ENCODE measurements at places on chromosomes 2 and 18.

DNA sequence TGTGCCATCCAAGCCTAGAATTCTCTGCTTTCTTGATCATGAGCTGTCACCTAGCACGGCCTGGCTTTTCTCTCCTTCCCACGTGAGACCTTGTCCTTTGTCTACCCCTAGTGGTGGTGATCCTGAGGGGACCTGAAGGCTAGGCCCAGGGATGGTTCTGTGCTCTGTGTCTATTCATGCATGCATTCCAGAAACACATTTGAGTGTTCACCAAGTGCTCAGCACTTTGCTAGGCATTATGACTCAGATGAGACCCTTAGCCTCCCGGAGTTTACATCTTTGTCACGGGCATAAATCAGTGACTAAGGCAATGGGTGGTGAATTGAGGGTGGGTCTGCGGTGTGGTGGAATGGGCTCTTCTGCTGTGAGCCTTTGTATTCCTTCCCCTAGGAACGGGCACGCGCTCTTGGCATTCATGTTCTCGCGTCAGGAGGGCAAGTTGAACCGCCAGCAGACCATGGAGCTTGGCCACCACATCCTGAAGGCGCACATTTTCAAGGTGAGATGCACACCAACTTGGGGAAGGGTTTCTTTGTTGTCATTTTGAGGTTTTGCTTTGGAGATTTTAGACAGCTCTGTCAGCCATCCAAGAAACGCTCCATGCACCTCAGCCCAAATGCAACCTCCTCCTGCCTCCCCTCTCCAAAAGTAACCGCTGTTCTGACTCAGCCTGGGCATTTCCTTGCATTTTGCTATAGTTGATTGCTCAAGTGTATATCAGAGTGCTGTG is 100.9 kb downstream of the WDSUB1 start:
- no peak for DNase-seq

GRCh38 chr18:54671291-54671881 is 80.3 kb downstream of the DYNAP start:
- no peak for DNase-seq

DNA sequence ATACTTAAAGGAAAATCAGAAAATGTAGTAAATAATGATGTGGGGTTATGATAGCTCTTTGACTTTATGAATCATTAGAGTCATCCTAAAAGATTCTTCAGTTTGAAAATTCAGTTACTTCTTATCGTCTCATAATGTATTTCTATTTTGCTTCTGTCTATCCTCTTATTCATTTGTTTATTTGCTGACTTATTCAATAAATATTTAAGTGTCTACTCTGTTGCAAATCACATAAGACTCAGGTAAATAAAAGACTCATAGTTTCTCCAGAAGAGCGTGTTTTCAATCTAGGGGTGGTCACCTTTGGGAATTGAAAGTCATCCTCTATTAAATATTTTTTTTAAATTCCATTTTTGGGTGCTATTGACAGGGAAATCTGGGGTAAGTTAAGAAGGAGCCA is 69.1 kb upstream of the RBMS1 start:
- no peak for DNase-seq

- no peak for DNase-seq
Observed at GRCh38 chr2:38512211-38512610, 90.5 kb downstream of the HNRNPLL start.

- no peak for DNase-seq
Observed at GRCh38 chr2:60453301-60453700, 100.2 kb downstream of the BCL11A start.

DNA sequence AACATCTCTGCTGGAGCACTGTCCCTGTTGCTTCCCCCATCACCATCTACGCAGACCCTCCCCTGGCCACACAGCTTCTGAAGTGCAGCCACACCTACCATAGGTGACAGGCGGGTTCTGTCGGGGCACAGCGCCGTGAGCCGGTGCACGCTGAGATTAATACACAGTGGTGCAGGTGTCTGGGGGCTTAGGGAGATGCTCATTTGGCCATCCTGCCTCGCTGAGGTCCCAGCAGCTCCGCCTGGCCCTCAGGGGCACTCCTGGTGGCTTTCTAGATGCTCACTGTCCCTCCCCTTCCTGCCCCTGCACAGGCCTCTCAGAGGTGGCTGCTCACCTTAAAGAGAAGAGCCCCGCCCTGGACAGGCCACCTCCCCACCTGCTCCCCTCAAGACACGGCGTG is 18.9 kb upstream of the RPL31 start:
- no peak for DNase-seq

- no peak for DNase-seq
Observed at GRCh38 chr18:74654638-74655037, 57.0 kb downstream of the ZNF407 start.

- DNase-seq = no peak
Observed at GRCh38 chr18:2986150-2986865, 26.6 kb downstream of the LPIN2 start.

DNA sequence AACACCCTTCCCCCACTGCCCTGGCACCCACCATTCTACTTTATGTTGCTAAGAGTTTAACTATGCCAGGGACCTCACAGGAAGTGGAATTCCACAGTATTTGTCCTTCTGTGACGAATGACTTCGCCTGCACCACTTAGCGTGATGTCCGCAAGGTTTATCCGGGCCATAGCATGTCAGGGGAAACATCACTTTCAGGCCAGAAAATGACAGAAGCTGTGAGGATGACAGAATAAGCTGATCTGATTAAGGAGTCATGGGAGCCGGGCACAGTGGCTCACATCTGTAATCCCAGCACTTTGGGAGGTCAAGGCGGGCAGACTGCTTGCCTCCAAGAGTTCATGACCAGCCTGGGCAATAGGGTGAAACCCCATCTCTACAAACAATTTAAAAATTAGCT is 248.8 kb downstream of the EIPR1 start:
- no peak for DNase-seq

DNA sequence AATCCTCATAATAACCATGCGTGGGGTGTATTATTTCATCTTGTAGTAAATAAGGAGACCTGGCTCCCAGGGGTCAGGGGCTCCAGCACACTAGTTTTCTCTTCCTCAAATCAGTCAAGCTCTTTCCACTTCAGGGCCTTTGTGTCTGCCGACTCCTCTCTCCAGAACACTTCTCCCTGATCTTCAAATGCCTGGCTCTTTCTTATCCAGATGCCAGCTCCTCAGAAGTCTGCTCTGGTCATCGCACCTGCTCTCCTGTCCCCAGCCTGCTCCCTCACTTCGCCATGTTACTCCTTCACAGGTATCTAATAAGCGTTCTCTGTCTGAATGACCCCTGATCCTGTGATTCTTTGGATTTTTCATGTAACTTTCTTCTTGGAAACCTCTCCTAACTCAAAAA is 62.0 kb downstream of the GYPC start:
- no peak for DNase-seq

GRCh38 chr2:6639929-6640620 is 225.6 kb downstream of the CMPK2 start:
- DNase-seq = no peak

DNA sequence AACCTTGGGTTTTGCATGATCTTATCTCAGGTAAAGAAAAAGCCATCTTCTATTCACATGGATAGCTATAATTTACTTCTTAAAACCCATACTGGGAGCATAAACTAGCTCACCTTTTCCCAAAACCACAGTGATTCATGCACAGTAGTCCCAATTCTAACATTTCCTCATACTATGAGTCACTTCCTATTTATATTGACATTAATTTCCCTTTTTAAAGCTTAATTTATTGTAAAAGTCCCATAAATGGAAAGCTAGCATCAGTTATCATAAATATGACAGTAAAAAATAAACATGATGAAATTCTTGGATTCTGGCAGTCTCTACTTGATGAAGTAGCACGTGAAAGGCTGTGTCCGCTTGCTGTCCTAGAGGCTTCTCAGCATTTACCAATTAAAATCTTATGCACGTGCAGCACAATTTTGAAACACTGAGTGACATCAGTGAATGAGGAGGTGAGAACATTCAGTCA is 180.1 kb downstream of the CDH2 start:
- DNase-seq = no peak

DNA sequence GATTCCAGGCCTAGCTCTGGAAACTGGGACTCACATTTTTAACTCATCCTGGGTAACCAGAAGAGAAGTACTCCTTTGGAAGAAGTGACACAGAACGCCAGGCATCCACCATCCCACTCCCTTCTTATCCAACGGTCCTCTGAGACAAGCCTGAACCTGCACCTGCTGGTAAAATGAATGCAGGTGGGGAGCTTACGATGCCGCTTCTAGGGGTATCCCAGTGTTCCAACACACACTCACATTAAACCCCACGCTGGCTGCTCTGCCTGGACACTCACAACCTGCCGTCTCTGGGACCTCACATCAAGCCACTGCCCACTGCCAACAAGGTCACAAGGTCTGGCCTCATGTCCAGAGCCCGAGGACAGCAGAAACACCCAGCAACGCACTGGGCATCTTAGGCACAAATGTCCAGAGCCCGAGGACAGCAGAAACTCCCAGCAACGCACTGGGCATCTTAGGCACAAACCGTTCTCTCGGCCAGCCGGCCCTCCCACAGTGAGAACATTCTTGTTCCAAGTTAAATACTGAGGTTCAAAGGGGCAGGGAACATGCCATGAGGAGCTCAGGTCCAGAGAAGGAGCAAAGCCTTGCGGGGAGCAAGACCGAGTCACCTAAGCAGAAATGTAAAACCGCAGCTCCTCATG is 9.9 kb downstream of the SLC66A2 start:
- DNase-seq = no peak
